ENCODE measurements at places on chromosomes 3 and 15.

GRCh38 chr3:106447723-106448301 is 579.0 kb upstream of the CBLB start:
- DNase-seq: no peak

GRCh38 chr3:68468695-68469375 is 463.5 kb downstream of the TAFA4 start:
- DNase-seq: no peak

DNA sequence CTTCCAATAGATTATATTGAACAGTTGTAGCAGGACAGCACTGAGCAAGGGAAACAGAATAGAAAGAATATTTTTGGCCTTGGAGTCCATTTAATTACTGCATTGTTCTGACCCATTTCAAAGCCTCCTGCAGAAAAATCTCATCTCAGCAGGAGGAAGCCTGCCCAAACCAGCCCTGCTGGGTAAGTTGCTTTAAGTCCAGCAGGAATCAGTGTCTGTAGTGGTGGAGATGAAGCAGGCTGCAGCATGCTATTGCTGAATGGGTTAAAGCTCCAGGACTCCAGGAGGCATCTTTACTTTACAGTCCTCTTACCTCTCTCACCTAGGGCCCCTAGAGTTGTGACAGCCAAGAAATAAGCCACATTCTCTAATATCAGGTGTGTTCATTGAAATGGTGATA is 380.3 kb upstream of the THBS1 start:
- no peak for DNase-seq

GRCh38 chr3:127264292-127264691 is 23.6 kb downstream of the PRR20G start:
- DNase-seq: no peak

GRCh38 chr3:180962530-180962929 is 27.0 kb downstream of the DNAJC19 start:
- no peak for DNase-seq

DNA sequence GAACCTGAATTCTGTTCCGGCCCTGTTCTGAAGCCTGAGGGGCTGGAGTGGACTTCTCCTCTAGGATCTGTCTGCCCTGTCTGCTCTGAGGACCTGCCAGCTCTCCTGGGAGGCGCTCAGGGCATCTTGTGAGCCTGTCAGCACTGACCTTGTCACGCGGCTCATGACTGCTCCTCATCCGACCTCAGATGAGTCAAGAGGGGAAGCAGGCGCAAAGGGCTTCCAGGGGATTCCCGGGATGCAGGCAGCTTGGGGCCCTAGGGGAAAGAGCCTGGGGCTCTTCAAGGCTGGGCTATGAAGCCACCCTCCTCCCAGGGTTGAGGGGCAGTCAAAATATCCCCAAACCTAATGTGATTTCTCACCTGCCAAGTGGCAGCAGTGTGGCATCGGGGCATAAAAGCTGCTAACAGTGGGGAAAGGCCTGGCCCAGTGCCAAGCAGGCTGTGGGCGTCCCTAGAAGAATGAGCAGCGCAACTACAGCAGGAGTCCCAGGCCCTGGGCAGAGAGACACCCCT is 27.6 kb upstream of the ANKDD1A start:
- DNase-seq: no peak

- no peak for DNase-seq
These were observed 8.5 kb downstream of the ITPKA start for GRCh38 chr15:41501931-41502794.

DNA sequence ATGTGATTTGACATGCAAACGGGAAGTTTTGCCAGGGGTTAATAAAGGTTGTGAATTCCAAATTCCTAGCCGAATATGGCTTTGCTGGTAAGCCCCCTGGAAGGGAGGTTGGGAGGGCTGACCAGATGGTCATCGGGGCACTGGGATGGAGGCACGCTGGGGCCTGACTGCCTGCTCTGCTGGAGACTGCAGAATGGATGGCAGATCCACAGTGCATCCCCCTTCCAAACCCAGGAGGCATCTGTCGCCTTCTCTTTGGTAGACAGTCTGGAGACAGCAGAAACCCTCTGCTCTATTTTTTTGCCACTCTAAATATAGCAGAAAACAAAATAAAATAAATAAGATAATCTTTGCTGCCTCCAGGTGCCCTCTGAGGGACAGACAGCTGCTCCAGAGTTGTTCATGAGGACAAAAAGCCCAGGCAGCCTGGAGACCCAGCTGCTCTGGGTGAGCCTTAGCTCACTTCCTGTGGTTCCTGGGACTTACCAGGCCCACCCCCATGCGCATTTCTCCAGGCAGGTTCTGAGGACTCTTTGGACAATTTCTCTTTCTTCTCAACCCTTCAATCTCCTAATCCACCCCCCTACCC is 6.1 kb upstream of the SPTBN5 start:
- DNase-seq: no peak

Data from NCI-H1048 (cell line).